Keratinocyte (primary cell): ENCODE measurements at places on chromosomes 5 and 9. TPM values are rescaled to one million over a fixed set of nuclear protein-coding genes. Genes with fewer than 3 reads are reported as not detected.
A peak's percentile ranks its signal among the peaks of the same experiment; 100 is the strongest.

- no peak for DNase-seq
Measured at GRCh38 chr5:36147681-36148080, 4.0 kb downstream of the LMBRD2 start.

Gene ARHGEF37
- polyA plus RNA-seq = 4.1 to 25.0 TPM (median 8.7 TPM) in 3 replicates

- DNase-seq = no peak
Measured at GRCh38 chr5:44675296-44675695, 133.5 kb upstream of the MRPS30 start.

DNA sequence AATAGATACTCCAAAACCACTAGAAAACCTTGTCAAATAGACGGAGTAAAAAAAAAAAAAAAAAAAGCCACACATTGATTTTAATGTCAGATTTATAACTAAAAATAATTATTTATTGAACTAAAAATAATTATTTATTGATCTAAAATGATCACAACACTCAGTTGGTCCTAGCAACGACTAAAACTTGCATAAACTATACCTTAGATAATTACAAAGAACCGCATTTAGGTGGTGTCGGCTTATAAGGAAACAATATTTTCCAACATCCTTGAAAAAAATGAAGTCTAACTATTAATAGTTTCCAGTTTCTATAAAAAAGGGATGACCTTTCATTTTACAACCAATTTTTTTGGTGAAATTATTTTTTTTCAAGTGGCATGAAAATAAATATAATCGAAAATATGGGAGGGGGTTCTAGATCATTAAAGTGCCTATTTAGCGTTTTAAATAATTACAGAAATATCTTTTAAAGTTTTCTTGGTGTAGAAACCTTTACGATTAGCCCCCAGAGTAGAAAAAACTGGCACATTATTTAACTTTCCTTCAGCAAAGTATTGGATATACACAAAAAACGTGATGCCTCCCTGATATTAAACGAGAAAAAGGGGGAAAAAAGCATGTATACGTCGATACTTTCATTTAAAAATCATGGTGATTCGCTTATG is 3.7 kb downstream of the ARRDC3 start:
- DNase-seq = no peak

GRCh38 chr5:89350684-89351083 is 467.7 kb upstream of the MEF2C start:
- DNase-seq = no peak

DNA sequence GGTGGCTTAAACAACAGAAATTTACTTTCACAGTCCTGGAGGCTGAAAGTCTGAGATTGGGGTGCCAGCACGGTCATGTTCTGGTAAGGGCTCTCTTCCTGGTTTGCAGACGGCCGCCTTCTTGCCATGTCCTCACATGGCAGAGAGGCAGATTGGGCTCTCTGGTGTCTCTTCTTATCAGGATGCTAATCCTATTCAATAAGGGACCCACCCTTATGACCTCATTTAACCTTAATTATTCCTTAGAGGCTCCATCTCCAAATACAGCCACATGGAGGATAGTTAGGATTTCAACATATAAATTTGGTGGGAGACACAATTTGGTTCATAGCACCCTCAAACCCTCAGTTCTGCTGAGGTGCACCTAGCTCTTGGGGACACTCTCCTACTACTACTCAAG is 180.4 kb downstream of the DAB2IP start:
- no peak for DNase-seq

DNA sequence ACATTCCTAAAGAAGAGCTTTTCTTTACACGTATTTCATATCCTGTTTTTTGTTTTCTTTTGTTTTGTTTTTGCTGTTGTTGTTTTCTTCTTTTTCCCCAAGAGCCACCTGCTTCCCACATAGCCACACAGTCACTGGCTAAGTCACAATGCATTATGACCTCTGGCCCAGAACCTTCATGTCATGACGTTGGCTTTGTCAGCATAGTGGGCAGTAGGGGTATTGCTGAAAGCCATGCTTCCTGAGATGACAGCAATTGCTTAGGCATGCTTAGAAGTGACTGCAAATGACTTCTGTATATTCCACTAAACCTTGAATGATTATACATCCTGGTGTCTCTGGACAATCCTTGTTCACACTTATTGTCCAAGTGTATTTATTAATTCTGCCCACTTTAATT is 375.8 kb downstream of the TAF11L14 start:
- no peak for DNase-seq

GRCh38 chr9:29282121-29282520 is 1708.8 kb upstream of the C9orf72 start:
- no peak for DNase-seq

DNA sequence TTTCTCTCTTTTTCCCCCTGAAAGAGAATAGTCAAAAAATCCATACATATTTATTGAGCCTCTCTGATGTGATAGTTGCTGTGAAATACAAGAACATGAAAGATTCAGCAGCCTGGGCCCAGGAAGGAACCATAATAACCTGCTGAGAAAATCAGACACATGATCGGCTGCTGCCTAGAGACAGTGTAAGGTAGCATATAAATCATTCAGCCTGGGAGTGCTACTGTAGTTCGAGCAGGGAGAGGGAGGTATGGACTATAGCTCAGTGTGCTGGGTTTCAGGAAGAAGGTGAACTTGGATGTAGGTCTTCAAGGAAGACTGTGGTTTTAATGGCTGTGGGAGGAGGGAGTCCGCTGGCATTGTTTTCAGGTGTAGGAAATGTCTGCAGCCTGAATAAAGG is 469.1 kb downstream of the RAB3C start:
- no peak for DNase-seq

DNA sequence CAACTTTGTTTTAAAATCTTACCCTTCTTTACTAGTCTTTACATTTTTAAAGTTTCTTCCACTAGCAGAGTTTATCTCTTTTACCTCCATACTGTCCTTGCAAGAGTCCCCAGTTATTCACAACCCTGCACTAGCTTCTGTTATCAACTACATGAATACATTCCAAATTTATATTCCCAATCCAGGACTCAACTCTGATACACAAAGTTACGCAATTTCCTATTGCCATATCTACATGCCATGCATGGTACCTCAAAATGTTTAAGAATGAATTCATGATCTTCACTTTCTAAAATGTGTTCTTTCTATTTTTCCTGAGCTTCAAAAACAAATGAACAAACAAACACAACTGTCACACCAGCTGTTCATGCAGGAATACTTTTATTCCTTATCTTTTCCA is 668.7 kb downstream of the CDH18 start:
- no peak for DNase-seq

Gene CDX1
- polyA plus RNA-seq = not detected in 3 replicates

DNA sequence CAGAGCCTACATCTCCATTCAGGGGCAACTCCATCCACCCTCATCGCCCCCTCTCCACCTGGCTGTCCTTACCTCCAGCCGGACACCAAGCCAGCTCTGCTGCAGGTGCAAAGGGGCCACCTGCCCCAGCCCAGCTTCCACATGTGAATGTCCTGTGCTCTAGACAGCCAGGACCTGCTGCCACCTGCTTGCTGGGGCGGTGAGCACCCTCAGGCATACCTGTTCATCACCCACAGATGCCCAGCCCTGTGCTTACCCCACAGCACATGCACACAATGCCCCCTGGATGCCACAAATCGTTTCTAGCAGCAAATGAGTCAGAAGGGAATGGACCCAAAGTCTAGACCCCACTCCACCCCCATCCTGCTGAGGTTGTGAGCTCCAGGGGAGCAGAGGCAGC is 13.3 kb upstream of the NKD2 start:
- no peak for DNase-seq

GRCh38 chr9:99595796-99596195 is 225.9 kb upstream of the NR4A3 start:
- DNase-seq = no peak

DNA sequence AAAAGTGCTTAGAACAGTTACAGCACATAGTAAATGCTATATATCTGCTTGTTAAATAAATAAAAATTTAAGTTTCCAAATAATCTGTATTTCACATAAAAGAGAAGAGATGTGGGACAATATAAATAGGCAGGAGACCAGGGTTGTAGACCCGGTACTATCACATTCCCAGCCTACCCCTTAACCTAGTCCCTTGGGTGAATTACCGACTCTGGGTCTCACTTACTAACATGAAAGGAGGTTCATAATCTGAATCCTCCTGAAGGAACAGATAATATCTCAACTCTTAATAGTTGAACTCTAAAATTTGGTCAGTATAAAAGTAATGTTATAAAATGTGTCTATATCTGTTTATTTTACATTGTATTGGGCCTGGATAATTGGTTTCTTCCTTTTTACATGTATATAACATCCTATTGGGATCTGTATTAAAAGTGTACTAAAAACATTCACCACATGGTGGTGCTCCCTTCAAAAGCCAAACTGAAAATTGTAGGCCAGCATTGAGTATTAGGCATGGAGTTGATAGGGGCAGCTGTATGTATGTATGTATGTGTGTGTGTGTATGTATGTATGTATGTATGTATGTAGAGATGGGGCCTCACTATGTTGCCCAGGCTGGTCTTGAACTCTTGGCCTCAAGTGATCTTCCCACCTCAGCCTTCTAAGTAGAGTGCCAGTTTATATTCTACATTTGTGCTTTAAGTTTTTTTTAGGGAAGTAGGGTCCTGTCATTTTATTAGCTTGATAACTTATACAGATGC is 64.2 kb upstream of the ABL1 start:
- DNase-seq = peak; percentile 36

DNA sequence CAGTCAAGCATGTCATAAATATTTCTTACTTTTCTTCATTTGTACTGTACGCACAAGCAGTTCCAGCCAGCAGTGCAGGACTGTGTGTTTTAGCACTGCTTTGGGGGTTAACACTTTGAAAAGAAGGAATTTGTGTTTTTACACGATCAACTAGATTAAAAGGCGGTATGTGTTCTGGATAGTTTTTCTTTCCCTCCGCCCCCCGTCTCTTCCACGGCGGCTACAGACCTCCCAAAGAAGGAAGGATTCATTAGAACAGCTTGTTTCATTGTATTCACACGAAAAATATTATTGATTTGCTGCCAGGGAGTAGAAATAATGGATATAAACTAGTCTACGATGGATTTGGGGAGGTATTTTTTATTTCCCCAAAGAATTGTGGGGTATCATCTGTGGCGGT is 336.8 kb upstream of the RFX3 start:
- DNase-seq = no peak

DNA sequence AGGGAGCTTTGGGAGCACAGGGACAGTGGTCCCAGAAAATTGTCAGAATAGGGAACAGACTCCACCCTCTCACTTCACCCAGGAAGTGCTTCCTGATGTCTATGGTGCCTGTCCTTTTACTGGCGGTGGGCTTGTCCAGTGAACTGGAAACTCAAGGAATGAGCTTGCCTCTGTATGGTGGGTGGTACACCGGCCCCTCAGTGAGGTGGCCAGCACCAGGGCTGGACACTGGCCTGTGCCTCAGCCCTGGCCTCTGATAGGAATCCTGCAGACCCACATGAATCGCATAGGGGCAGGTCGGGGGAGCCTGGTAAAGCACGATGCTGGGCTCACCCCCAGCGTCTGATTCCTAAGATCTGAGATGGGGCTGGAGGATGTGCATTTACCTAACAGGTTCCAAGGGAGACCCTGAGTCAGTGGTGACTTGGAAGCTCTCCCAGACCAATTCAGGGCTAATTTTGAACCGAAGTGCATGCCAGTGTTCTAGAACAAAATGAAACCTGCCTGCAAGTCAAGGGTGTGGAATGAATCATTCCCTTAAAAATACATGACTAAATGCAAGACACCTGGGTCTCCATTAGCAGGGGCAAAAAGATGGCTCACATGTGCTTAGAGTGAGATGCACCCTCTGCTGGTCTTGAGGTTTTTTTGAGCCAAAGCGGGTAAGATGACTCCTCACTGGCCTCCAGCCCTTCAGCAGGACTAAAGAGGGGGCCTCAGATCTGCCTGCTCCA is 178.3 kb downstream of the HSPA4 start:
- peak; percentile 93 for DNase-seq

GRCh38 chr5:71757590-71758543 is 38.8 kb downstream of the CARTPT start:
- no peak for DNase-seq

GRCh38 chr9:119868694-119869093 is 499.5 kb upstream of the BRINP1 start:
- DNase-seq = no peak

Gene SPATA31D4
- polyA plus RNA-seq = not detected in 3 replicates

DNA sequence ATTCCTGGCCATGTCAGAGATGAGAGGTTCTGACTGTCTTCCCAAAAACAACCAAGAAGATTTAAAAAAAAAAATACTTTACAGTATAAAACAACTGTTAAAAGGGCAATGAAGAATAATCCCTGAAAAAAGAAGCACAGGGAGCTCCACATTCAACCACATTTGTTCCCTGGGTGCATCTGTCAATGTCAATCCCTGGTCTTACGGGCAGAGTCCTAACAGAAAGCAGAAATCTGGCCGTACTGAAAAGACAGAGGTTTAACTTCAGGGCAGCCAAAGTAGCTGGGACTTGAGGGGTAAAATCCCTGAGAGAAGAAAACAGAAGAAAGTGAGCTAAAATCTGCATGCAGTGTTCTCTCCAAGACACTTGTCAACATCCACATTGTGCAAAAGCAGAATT is 76.6 kb downstream of the RICTOR start:
- no peak for DNase-seq
